ENCODE measurements at places on chromosomes 16 and 17.
A peak's percentile ranks its signal among the peaks of the same experiment; 100 is the strongest.

GRCh38 chr17:19387921-19388521, 1.0 kb upstream of the MFAP4 start:
- DNase-seq, result no peak

DNA sequence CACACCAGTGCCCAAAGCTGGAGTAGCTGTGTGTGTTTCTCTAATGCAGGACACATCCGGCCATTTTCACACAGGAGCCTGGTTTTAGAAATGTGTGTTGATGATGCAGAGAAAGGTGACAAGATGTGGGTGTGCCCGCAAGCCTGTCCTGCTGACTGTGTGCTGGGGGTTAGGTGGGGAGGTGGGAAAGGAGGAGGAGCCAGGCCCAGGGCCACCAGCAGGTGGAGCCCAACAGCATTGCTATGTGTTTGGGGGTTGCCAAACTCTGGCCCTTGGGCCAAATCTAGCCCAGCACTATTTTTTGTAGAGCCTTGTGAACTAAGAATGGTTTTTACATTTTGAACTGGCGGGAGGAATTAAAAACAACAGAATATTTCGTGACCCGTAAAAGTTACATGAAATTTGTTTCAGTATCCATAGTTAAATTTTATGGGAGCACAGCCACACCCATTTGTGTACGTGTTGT, 61.7 kb upstream of the LGALS9 start:
- DNase-seq, result peak; percentile 33

DNA sequence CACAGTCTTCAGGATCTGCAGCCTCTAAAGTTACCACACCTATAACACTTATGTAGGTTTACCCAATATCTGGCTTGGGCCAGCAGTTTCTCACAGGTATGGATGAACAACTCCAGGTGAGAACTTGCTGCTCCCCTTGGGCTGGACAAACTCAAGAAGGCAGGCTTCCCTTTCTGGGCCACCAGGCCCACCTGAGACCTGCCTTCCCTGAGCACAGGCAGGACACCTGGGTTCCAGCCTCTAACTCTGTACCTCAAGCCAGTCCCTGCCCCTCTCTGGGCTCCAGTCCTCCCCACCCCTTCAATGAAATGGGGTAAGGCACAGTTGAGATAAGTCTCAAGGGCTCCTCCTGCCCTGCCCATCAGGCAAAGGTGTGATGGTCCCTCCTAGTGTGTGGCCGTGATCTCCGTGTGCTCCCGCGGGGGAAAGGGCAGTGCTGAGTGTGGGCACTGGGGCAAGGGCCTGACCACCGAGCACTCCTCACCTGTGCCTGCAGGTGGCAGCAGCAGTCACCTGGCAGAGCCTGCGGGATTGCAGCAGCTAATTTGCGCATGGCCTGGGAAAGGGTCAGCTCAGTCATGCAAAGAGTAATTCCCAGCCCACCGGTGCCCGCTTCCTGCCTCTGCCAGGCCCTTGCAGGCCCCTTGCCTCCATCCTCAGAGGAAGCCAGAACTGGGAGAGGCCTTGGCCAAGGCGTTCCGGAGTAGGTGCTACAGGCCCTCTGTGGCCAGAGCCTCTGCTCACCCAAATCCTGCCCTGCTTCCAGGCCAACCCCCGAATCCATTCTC, 28.2 kb upstream of the ADGRG1 start:
- DNase-seq, result peak; percentile 45

GRCh38 chr16:23229714-23230113, 47.2 kb downstream of the SCNN1G start:
- DNase-seq, result no peak

- no peak for DNase-seq
Observed at GRCh38 chr16:65494609-65495008, 372.7 kb upstream of the CDH11 start.

GRCh38 chr17:40443196-40443987, at the start of gene IGFBP4:
Gene IGFBP4, plus strand, starts transcription at chr17:40443450. Its CDS starts 286 bp downstream, at chr17:40443736.
- DNase-seq, result peak; percentile 69

GRCh38 chr17:80724775-80725266, 180.2 kb downstream of the RPTOR start:
- DNase-seq, result no peak

GRCh38 chr16:65745-66144, 6.7 kb downstream of the RHBDF1 start:
- peak; percentile 72 for DNase-seq

- DNase-seq, result no peak
Observed at GRCh38 chr16:75337430-75337829, 86.0 kb upstream of the BCAR1 start.

DNA sequence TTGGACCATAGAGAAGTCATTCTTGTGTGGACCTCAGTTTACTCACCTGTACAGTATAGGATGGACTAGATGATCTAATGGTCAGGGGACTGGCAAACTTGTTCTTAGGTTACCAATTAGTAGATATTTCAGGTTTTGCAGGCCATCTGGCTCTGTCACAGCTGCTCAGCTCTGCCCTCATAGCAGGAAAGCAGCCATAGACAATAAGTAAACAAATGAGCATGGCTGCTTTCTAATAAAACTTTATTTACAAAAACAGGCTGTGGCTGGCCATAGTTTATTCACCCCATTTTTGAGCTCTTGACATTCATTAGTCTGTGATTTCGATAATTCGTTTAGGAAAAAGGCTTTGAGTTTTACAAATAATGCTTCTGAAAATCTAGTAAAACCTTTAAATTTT, 12.7 kb downstream of the BPTF start:
- no peak for DNase-seq

DNA sequence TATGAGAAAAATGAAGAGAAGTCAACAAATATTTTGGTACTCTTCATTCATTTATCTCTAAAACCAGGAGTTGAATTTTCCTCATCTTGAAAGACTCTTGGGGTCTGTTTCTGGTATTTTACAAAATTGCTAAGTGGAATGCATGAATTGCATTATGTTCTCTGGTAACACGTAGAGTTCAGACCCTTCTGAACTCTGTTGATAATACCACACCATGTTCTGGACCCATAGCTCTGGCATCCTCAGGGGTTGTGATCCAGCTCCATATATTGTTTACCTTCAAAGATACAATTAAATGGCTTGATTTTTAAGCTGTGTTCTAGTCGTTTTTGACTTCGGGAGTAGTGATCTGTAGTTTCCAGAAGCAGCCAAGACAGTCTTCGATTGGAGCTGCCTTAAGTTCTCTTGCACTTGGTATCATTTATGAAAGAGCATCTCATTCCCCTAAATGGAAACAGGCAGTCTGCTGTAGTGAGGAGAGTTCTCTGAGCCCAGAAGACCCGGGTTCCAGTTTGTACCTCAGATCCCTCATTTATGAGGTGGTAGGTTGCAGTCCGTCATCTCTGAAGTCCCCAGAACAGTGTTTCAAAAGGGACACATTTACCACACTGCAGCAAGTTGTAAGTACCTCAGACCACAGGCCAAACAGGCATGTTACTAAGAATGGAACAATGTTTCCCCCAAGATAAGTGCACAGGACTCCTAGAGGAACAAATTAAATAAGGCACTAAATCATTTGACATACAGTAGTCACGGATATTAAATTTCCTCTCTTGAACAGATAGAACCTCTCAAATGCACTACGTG, 9.6 kb downstream of the PSMD7 start:
- DNase-seq, result no peak

DNA sequence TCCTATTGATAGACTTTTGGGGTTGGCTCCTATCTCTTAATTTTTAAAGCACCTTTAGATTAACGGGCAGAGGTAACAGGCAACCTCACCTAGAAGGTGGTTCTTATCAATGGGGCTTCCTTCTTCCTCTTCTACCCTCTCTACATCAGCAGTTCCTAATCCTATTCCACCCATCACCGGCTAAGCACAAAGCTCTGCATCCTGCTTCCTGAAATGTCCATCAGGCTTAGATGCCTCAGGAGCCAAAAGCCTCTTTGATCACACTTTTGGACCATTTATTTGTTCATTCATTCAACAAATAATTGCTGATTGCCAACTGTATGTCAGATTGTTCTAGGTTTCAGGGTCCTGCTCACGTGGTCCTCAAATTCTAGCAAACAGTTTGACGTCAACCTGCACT, 586.0 kb downstream of the TOX3 start:
- DNase-seq, result no peak

GRCh38 chr17:50559674-50560184, 786 bp upstream of the CACNA1G start:
- peak; percentile 21 for DNase-seq

- DNase-seq, result peak; percentile 40
Observed at GRCh38 chr16:71540-72401, 660 bp downstream of the RHBDF1 start.

DNA sequence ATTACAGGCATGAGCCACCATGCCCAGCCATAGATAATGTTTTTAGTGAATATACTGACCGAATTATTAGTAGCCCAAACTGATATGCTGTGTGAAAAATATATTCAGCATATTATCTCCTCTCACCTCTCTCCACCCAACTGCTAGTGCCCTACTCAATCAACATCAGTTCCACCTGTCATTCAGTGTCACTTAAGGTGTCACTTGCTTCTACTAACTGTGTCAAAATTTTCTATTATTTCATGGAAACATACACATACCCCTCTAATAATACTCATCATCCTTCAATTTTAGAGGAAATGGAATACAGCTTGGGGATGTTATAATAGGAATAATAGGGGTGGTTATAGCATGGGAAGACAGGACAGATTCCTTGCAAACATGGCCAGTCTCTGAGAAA, 12.6 kb downstream of the EFCAB3 start:
- DNase-seq, result no peak

- no peak for DNase-seq
Observed at GRCh38 chr17:7853691-7854038, 1.2 kb upstream of the TMEM88 start.

Measured in endothelial cell of umbilical vein (primary cell).